NCI-H2107 (cell line): ENCODE measurements at places on chromosomes 11 and 22.

GRCh38 chr11:60864856-60865513, 2.4 kb upstream of the ZP1 start:
- no peak for DNase-seq

DNA sequence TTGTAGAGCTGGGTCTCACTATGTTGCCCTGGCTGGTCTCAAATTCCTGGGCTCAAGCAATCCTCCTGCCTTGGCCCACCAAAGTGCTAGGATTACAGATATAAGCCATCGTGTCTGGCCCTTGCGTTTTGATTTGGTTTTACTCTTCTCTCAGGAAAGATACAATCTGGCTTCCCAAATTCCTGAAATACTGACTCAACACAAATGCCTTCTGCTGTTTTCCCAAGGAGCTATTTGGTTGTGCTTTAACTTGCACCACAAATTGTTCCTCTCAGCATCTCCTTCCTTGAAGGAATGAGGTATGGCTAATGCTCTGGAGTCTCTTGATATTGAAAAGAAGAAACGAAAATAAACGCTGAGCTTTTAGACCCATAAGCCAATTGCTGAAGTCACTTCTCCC, 110.0 kb upstream of the PAX6 start:
- no peak for DNase-seq

- DNase-seq = no peak
These were observed 68.3 kb downstream of the BCR start for GRCh38 chr22:23248583-23248982.

DNA sequence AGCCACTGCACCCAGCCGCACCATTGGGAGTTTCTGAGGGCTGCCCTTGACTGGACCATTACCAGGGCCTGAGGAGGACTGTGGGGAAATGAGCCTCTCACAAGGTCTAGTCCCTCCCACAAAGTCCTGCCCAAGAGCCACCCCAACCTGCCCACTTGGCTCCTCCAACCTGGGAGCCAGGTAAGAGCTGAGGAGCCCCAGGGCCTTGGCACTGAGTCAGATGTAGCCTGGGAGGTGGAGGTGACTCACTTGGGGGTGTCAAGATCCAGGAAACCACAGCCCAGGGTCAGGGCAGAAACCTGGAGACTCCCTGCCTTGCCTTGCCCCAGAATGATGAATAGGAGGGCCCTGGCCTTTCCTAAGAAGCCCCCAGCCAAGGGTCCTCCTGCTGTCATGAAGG, 25.8 kb upstream of the P2RY2 start:
- DNase-seq = no peak

DNA sequence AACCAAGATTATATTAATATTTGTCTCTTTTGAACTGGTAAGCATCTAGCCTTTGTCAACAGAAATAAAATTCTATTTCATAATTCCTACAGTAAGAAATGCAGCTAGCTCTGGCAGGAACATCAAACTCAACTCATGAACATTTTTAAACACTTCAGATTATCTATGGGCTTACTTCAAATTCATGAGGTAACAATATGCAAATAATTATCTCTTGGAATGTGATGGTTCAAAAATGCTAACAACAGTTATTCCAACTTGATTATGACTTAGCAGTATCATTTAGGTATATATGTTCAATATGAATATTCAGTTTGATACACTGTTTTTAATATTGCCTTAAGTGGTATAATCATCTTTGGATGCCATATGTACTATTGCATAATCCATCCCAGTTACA, 1103.5 kb upstream of the CCDC90B start:
- no peak for DNase-seq
